Endothelial cell (in vitro differentiated cells): ENCODE measurements at places on chromosomes 1 and 21. TPM values are rescaled to one million over a fixed set of nuclear protein-coding genes. Genes with fewer than 3 reads are reported as not detected.
A peak's percentile ranks its signal among the peaks of the same experiment; 100 is the strongest.

DNA sequence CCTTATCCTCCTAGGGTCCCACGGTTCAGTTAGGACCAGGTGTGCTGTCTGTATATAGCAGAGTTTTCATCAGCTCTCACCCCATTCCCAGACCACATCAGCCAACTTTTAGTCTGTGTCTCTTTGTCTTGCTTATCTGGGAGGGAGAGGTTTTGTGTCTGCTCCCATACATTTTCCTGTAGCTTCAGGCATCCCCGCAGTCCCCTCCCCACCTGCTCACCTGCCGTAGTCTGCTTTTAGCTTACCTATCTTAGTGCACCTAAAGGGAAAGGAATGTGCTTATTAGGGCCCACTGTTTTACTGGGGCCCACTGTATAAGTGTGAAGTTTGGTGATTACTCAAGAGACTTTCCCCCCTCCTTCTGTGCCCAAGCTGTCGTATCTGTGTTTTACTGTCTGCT lies 225.1 kb downstream of the PLA2G4A start:
- no peaks in the 10 kb centered on the region for H3K4me1 ChIP-seq
- no peak overlapping the region for H3K4me3 ChIP-seq
- H3K27me3 ChIP-seq = no peaks in the 10 kb centered on the region
- no peak overlapping the region for H3K27ac ChIP-seq

GRCh38 chr1:101379950-101380349 lies 143.1 kb downstream of the S1PR1 start:
- DNase-seq = no peak
- no peaks in the 10 kb centered on the region for H3K36me3 ChIP-seq
- peaks cover 1% of the 10 kb centered on the region for H3K27me3 ChIP-seq
- peaks cover 10% of the 10 kb centered on the region for H3K4me1 ChIP-seq
- H3K4me3 ChIP-seq = no peak overlapping the region
- no peak overlapping the region for H3K27ac ChIP-seq

- H3K36me3 ChIP-seq = no peaks in the 10 kb centered on the region
- H3K4me3 ChIP-seq = no peak overlapping the region
- H3K4me1 ChIP-seq = peaks cover 3% of the 10 kb centered on the region
- H3K27ac ChIP-seq = no peak overlapping the region
Observed at GRCh38 chr1:175090780-175091179, 23.1 kb downstream of the TNN start.

GRCh38 chr21:21046063-21046462 lies 47.9 kb downstream of the NCAM2 start:
- no peak for DNase-seq
- no peak overlapping the region for H3K27ac ChIP-seq
- H3K4me1 ChIP-seq = no peaks in the 10 kb centered on the region
- no peaks in the 10 kb centered on the region for H3K27me3 ChIP-seq

- peaks cover 10% of the 10 kb centered on the region for H3K4me1 ChIP-seq
- peaks cover 8% of the 10 kb centered on the region for H3K36me3 ChIP-seq
- DNase-seq = no peak
- no peaks in the 10 kb centered on the region for H3K27me3 ChIP-seq
- H3K4me3 ChIP-seq = no peak overlapping the region
Observed at GRCh38 chr1:180040034-180040433, 85.4 kb downstream of the CEP350 start.

GRCh38 chr1:110634455-110635311 lies 28.5 kb upstream of the KCNA2 start:
- H3K36me3 ChIP-seq = no peaks in the 10 kb centered on the region
- no peak overlapping the region for H3K27ac ChIP-seq

- no peak overlapping the region for H3K27ac ChIP-seq
- H3K27me3 ChIP-seq = peaks cover 1% of the 10 kb centered on the region
- DNase-seq = no peak
- no peaks in the 10 kb centered on the region for H3K36me3 ChIP-seq
- peaks cover 8% of the 10 kb centered on the region for H3K4me1 ChIP-seq
- H3K4me3 ChIP-seq = no peak overlapping the region
Observed at GRCh38 chr1:27004471-27005165, 8.0 kb downstream of the TENT5B start.

DNA sequence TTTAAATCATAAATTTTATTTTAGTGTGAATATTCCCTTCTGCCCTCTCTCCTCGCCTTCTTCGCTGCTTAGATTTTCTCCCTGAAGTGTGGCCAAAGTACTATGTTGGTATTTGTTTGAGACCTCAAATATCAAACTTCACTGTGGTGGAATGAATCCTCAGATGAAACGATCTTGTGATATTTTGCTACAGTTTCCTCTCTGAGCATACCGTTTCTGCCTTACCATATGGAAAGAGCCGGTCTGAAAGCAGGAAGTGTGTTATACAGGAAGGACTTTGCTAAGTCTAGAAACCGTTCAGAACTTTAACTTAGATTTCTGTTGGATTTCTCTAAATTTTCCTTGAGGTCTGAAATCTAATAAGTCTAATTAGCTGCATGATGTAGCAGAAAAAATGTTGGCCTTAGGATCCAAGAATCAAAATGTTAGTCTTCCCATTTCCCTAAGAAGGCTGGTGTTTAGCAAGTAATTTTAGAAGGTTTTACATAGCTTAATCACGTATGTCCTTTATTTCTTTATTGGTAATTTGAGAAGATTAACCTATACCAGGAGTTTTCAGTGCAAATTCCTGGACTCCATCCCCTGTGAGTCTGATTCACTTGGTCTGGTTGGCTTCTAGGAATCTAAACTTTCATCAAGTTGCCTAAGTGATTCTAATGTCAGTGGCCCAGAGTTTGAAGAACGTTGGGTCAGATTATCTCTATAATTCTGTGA lies 30.7 kb downstream of the SDCCAG8 start:
- DNase-seq = no peak
- H3K4me1 ChIP-seq = peaks cover 52% of the 10 kb centered on the region
- H3K27ac ChIP-seq = peak overlapping the region; percentile 98
- H3K27me3 ChIP-seq = peaks cover 2% of the 10 kb centered on the region
- no peak overlapping the region for H3K4me3 ChIP-seq

GRCh38 chr1:107782217-107782845 lies 182.6 kb downstream of the VAV3 start:
- H3K36me3 ChIP-seq = peaks cover 6% of the 10 kb centered on the region
- DNase-seq = peak; percentile 46
- H3K27me3 ChIP-seq = peaks cover 5% of the 10 kb centered on the region
- H3K4me1 ChIP-seq = peaks cover 41% of the 10 kb centered on the region
- H3K4me3 ChIP-seq = no peak overlapping the region

GRCh38 chr1:38221006-38221649 lies 174.5 kb upstream of the POU3F1 start:
- H3K27ac ChIP-seq = no peak overlapping the region
- H3K36me3 ChIP-seq = peaks cover 3% of the 10 kb centered on the region
- no peak overlapping the region for H3K4me3 ChIP-seq

GRCh38 chr1:116826818-116827606 lies 72.8 kb downstream of the CD2 start:
- H3K4me1 ChIP-seq = peaks cover 25% of the 10 kb centered on the region
- peak overlapping the region; percentile 7 for H3K4me3 ChIP-seq
- peaks cover 2% of the 10 kb centered on the region for H3K27me3 ChIP-seq
- no peak for DNase-seq
- no peaks in the 10 kb centered on the region for H3K36me3 ChIP-seq

The RGSL1 gene
- total RNA-seq = not detected

DNA sequence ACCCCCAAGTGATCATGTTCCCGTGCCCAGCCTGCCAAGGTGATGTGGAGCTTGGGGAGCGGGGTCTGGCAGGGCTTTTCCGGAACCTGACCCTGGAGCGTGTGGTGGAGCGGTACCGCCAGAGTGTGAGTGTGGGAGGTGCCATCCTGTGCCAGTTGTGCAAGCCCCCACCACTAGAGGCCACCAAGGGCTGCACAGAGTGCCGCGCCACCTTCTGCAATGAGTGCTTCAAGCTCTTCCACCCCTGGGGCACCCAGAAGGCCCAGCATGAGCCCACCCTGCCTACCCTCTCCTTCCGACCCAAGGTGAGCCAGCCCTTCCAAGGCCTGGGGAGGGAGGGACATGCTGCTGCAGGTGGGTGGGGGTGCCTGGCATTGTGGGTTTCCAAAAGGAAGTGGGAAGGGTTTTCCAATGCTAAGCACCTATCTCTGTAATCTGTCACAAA lies 2.3 kb downstream of the TRIM46 start:
- DNase-seq = no peak
- H3K36me3 ChIP-seq = peaks cover 28% of the 10 kb centered on the region
- H3K4me3 ChIP-seq = no peak overlapping the region
- H3K27ac ChIP-seq = no peak overlapping the region

DNA sequence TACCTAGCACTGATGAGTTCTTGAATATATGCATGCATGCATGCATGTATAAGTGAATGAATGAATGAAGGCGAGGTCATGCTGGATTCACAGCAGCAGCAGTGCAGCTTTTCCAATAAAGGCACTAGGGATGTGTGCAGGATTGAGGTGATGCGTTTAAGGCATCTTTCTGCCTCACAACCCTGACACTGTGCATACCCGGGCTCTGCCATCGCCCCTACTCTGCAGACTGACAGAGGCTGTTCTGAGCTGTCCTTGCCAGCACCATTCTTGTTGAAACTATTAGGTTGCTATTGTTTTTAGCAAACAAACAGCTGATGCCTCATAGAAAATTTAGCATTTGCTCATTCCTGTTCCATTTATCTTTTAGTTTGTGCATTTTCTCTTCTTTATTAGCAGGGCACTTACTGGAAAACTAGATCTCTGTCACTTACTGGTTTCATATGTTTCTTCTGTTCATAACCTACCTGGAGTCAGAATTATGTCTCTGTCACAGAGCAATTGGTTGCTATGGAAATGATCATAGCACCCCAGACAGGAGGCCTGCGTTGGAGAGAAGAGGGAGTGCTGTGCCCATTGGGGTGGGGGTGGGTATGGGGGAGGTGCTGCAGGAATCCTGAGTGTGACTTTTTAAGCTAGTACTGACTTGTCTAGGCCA lies 79.0 kb downstream of the CD58 start:
- H3K4me1 ChIP-seq = peaks cover 19% of the 10 kb centered on the region
- H3K36me3 ChIP-seq = peaks cover 3% of the 10 kb centered on the region
- no peak overlapping the region for H3K27ac ChIP-seq

The TTC22 gene
- total RNA-seq = not detected

DNA sequence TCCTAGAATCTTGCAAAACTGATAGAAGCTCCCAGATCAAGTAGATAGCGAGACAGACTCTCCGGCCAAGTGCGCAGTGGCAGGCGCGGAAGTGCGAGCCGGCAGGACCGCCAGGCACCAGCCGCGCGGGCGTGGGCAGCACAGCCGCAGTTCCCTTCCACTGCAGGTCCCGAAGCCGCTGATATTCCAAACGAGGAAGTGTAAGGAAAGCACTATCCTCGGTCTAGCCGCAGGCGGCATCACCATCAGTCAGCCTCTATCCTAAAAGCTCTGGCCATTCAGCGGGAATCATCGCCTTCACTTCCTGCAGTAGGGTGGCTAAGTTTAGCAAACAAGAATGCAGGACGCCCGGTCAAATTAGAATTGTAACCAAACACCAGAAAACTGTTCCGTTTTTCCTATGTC lies 710 bp downstream of the GLRX2 start:
- peak overlapping the region; percentile 94 for H3K4me3 ChIP-seq
- peak; percentile 41 for DNase-seq
- no peaks in the 10 kb centered on the region for H3K36me3 ChIP-seq
- H3K27me3 ChIP-seq = peaks cover 4% of the 10 kb centered on the region
- no peak overlapping the region for H3K27ac ChIP-seq

DNA sequence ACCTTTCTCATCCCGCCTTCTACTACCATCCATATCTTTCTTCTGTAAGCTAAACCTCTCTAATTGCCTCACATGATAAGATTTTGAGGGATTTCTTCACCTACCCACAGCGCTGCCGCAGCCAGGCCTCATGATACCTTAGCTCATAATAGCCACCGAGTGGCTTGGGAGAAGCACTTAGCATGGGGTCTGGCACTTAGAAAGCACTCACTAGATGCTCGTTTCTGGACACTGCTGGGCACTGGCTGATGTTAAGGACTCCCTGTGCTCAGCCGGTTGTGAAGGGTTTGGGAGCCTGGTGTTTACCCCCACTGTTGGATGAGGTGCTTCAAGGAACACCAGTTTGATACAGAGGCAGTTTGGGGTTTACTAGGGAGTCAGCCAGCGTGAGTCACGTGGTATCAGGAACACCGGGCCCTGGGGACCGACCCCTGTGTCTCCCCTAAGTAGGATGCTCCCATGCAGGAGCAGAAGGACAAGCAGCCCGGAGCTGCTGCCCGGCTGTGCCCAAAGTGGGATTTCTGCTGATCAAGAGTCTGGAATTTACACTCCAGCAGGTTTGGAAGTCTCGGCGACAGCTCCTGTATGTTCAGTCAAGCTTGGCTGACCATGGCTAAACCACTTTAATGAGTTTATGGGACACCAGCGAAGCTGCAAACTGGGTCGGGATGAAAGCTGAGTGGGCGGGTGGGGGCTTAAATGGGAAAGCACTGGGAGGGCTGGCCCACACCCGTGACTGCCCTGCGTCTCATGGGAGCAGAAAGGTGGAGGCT lies 63.3 kb downstream of the GALNT2 start:
- no peaks in the 10 kb centered on the region for H3K36me3 ChIP-seq
- no peak overlapping the region for H3K4me3 ChIP-seq
- no peak overlapping the region for H3K27ac ChIP-seq

The SLC16A4 gene
- 7.2 TPM for total RNA-seq

DNA sequence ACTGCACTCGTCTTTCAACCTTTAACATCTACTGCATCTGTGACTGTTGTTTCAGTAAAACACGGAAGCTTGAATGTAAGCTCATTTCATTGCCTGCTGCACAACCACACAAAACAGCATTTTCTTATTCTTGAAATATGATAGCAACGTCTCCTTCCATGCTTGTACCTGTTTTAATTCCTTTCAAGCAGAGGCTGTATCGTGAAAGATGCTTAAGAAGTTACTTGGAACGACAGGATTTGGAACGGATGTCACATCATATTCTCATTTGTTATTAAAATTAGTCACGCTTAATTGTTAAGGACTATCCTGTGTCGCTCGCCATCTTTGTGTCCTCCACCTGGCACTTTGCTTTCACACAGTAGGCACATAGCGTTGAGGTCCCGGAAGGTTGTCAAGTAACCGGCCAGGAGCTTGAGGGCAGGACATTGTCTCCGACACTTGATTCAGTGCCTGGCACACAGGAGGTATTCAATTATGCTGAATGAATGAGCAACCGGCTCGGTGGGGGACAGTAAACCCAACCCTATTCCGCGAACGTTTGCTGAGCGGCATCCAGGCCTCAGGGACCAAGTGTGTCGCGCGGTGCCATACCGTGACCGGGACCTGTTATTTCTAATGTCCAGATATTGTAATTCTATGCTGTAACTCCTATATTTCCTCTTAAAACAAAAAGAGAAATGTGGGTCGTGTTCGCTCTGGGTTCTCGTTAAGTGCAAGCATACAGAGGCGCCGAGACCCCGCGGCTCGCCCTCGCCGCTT lies 499 bp upstream of the SH3GLB1 start:
- H3K4me1 ChIP-seq = peaks cover 21% of the 10 kb centered on the region
- peaks cover 7% of the 10 kb centered on the region for H3K27me3 ChIP-seq
- no peak for DNase-seq
- H3K36me3 ChIP-seq = peaks cover 10% of the 10 kb centered on the region
- peak overlapping the region; percentile 90 for H3K4me3 ChIP-seq
- peak overlapping the region; percentile 84 for H3K27ac ChIP-seq

The ZNF648 gene
- total RNA-seq = not detected

The KRTAP6-3 gene
- not detected for total RNA-seq

GRCh38 chr1:42692911-42693310 lies 10.7 kb downstream of the YBX1 start:
- H3K27ac ChIP-seq = no peak overlapping the region
- no peak overlapping the region for H3K4me3 ChIP-seq
- DNase-seq = no peak
- H3K27me3 ChIP-seq = no peaks in the 10 kb centered on the region
- H3K36me3 ChIP-seq = peaks cover 27% of the 10 kb centered on the region
- peaks cover 11% of the 10 kb centered on the region for H3K4me1 ChIP-seq

The KLF18 gene
- total RNA-seq = not detected

The DNAH14 gene
- 21.6 TPM for total RNA-seq

The SLC1A7 gene
- total RNA-seq = not detected

- no peaks in the 10 kb centered on the region for H3K36me3 ChIP-seq
- H3K4me3 ChIP-seq = no peak overlapping the region
- no peak for DNase-seq
- H3K27me3 ChIP-seq = no peaks in the 10 kb centered on the region
- H3K4me1 ChIP-seq = peaks cover 12% of the 10 kb centered on the region
- no peak overlapping the region for H3K27ac ChIP-seq
Observed at GRCh38 chr1:197862671-197863070, 39.8 kb upstream of the C1orf53 start.
